ENCODE measurements at places on chromosomes 11 and 22. TPM values are rescaled to one million over a fixed set of nuclear protein-coding genes. Genes with fewer than 3 reads are reported as not detected.

Gene TUBA8
- total RNA-seq, result 13.3 TPM

Gene RAB39A
- 0.72 TPM for total RNA-seq

Gene TIGD3
- total RNA-seq, result not detected

Gene TYR
- not detected for total RNA-seq

Gene SYTL2
- 65.8 TPM for total RNA-seq

Gene CLTCL1
- total RNA-seq, result 60.1 TPM

Gene SPON1
- 24.4 TPM for total RNA-seq

Gene MMP13
- not detected for total RNA-seq

Gene CEND1
- total RNA-seq, result not detected

Gene OR10A5
- not detected for total RNA-seq

Gene VSIG2
- not detected for total RNA-seq

Gene FBLN1
- total RNA-seq, result 115 TPM

Gene DEUP1
- total RNA-seq, result not detected

All from tongue (tissue), 3 donors.